Activated CD4-positive, alpha-beta T cell treated with anti-CD3 and anti-CD28 coated beads for 36 hours (primary cell): ENCODE measurements at places on chromosomes 1 and 21. TPM values are rescaled to one million over a fixed set of nuclear protein-coding genes. Genes with fewer than 3 reads are reported as not detected.

DNA sequence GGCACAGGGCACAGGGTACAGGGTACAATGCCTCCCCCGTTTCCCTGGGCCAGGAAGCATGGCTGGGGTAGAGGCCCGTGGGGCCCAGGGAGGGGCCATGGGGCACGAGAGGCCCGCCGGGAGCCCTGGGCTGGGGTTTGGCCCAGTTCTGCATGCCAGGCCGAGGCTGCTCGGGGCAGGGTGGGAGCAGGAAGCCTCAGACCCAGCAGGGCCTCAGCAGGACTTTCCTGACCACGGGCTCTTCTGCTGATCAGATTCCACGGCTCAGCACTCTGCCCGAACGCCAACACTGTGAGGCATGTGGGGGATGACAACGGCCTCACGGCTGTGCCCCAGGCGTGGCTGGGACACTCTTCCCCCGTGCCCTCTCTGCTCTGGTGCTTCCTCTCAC lies 104.3 kb downstream of the NPHP4 start:
- DNase-seq = no peak

DNA sequence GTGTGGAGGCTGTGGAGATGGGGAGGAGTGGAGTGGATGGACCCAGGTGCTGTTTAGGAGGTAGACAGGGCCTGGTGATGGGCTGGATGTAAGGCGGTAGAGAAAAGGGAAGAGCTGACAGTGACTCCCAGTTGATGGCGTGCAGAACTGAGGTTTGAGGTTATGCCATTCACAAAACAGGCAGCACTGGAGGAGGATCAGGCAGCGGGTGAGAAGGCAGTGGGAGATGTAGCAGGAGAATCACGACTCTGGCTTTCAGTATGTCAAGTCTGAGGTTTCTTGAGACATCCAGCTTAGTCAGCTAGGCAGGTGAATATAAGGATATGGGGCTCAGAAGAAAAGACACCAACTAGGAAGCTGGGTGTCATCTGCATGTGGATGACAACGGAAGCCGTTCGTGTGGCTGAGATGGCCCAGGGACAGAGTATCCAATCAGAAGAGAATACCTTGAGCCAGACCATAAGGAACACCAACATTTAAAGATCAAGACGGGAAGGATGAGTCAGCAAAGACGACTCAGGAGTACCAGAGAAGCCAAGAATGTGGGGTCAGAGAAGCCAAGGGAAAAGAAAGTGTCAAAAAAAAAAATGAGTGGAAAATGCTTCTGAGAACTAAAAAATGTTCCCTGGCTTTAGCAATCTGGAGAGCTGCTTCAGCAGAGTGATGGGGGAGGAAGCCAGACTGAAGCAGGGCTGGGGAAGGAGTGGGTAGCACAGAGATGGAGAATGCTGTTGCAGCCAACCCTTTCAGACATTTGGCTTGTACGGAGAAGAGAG lies 15.2 kb downstream of the LRRN2 start:
- no peak for DNase-seq

GRCh38 chr1:2287649-2288048 lies 59.5 kb downstream of the SKI start:
- no peak for DNase-seq

Gene CAP1
- 527 TPM for total RNA-seq

Gene CD84
- 14.8 TPM for total RNA-seq

DNA sequence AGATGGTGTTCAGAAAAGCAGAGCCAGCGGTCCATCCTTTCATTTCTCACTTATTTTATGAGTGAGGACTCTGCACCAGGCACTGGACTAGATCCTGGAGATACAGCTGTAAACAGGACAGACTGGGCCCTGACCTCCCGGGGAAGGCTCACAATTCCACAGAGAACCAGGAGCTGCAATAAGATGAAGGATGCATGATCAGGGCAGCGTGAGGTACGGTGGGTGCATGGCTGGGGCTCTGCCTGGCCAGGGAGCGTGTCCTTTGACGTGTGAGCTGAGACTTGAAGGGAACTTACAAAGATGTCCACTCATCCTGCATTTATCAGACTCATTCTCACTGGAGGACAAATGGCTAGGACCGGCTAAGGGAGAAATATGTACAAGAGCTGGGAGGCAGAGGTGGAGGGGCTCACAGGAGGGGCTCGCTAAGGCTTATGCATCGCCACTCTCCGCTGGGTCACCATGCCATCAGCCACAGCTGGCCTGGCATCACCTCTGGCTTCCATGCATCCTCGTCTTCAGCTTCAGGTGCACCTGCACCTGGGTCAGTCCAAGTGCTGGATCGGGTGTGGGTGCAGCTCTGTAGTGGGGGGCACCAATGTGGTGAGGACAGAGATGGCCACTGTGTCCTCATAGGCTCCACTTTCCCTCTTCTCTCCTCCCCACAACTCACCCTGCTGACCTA lies 213.9 kb downstream of the TOMM20 start:
- DNase-seq = no peak
